ENCODE measurements at places on chromosomes 16 and 17.
A peak's percentile ranks its signal among the peaks of the same experiment; 100 is the strongest.

- no peak for DNase-seq
Measured at GRCh38 chr16:53826658-53827057, 122.7 kb downstream of the FTO start.

- no peak for DNase-seq
Measured at GRCh38 chr16:53131050-53131362, 76.2 kb downstream of the CHD9 start.

DNA sequence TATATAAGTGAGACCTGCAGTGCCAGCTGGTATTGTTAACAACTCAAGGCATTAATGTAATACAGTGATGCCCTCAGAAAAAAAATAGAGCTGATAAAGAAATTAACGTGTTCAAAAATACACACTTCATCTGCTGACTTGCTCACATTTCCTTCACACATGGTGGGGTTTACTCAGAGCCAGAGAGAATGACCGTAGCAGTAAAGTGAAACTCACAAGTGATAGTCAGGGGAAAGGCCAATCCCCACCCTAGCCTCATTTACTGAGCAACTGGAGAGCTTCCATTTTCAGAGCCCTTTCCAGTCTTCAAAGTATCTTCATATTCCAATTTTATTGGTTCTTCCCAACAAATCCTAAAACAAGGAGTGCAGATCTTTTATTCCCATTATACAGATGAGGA, 74.0 kb upstream of the HLF start:
- DNase-seq: no peak

- no peak for DNase-seq
Measured at GRCh38 chr17:7459961-7460545, 15.2 kb downstream of the CHRNB1 start.

DNA sequence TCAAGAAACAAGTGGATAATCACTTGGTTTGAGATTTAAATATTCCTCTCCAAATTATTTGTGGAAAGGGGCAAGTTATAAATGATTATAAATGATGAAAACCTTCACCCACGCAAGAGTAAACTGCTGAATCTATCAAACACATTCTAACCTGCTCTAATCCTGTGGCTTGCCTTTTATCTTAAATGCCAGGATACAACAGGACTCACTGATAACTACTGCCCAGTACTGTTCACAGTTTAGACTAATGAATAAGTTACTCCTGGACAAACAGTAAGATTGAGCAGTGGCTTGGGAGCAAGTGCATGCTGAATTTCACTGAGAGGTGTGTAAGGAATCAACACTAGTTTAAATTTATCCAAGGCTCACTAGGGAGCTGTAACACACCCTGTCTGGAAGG, 31.1 kb downstream of the IGF2BP1 start:
- no peak for DNase-seq

DNA sequence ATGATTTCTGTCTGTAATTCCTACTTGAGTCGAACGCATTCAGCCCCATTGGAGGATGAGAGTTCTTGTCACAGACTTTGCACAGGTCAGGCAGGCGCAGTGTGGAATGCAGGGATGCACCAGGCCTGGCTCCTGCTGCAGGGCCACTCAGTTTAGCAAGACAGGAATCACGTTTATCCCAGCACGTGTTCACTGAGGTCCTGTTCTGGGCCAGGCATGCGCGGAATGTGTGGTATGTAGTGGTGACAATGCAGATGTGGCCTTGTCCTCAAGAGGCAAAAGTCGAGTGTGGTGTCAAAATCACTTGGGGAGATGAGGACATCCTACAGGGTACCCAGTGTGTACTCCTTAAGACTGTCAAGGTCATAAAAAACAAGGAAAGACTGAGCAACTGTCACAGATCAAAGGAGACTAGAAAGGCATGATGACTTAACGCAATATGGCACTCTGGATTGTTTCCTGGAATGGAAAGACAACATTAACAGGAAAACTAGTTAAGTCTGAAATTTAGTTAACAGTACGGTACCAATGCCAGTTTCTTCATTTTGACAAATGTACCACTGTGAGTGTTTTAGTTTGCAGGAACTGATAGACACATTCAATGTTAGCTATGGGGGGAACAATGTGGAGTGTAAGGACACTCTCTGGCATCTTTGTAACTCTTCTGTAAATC, 121.5 kb upstream of the ADAMTS18 start:
- DNase-seq: peak; percentile 65

- no peak for DNase-seq
Measured at GRCh38 chr17:2195729-2196128, 107.9 kb downstream of the SMG6 start.

DNA sequence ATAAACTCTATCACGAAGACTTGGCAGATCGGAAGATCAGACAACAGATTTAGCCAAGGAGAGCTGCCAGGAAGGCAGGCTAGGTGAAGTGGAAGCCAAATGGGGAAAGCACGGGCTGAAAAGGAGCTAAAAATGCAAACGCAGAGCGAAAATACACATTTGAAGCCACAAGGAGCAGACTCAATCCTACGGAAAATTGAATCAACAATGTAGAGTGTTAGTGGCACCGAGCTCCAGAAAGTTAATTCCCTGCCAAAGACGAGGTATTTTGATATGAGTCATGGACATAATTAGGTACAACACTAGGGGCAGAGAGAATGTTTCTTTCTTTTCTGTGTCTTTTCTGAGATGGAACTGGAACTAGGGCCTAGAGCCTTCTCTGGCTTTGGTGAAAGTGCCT, 20.7 kb downstream of the GSG1L start:
- DNase-seq: no peak

- peak; percentile 45 for DNase-seq
Measured at GRCh38 chr17:81401723-81402529, 6.7 kb downstream of the BAHCC1 start.

GRCh38 chr16:78796221-78796866, 696.9 kb downstream of the WWOX start:
- peak; percentile 19 for DNase-seq

- DNase-seq: no peak
Measured at GRCh38 chr17:19378416-19379360, at the start of gene MAPK7. MAPK7 (plus strand) TSS chr17:19378498; CDS start chr17:19378901, 403 bp downstream.

DNA sequence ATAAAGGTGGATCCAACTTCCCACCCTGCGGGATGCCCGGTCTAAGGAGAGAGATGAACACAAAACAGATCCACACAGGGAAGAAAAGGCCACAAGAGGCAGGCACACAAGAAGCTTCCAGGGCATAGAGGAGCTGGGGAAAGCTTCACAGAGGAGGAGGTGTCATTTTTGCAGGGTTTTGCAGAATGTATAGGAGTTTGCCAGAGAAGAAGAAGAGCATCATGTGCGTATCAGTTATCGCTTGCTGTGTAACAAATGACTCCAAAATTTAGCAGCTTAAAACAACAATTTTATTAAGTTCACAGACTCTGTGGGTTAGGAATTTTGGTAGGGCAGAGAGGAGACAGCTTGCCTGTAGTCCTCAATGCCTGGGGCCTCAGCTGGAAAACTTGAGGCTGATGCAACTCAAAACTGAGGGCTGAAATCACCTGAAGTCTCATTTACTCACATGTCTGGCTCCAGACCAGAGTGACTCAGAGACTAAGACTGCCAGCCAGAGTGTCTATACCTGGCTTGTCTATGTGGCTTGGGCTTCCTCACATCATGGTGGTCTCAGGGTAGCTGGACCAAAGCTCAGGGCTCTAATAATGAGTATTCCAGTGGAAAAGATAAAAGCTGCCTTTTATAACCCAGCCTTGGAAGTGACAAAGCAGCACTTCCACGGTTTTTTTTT, 33.9 kb upstream of the ZNF423 start:
- no peak for DNase-seq

DNA sequence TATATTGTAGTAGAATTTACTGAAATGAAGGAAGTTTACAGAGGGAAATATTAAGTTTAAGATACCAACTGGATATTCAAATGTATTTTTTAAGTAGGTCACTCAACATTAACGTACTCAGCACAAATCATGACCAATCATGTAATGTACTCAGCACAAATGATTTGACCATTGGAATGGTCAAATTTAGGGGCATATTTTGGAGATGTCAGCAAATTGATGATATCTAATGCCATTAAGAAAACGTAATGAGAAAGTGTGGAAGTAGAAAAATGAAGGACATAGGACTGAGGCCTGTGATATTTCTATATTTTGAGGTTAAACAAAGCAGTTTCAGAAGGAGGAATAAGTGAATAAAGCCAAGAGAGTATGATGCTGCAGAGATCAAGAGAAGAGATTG, 334.8 kb downstream of the KIF2B start:
- no peak for DNase-seq

DNA sequence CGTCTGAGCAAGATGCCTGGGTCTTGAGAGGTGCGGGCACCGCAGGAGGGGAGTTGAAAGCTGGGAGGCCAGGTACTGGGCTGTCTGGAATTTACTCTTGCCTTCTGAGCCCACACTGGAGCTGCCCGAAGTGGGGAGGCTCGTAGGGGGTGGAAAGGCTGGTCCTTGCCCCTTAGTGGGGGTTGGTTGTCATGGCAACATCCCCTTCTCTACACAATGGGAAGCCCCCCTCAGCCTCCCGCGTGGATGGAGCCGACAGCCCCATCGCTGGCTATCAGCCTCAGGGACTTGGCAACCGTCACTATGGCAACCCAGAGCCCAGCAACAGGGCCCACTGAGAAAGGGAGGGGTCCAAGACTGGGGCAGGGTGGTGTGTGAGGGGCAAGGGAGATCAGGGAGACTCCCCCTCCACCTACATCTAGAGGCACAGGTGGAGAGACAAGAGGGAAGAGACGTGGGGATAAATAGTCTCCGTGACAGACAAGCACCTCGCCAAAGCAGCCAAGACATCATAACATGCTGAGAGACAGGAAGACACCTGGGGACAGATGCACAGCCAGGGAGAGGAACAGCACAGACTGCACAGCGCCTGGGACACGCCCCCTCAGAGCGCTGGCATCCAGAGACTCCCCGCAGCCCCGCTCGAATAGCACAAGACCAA, 5.3 kb upstream of the DNAH2 start:
- DNase-seq: no peak
